Esophagus mucosa (tissue), 1 donor: ENCODE measurements at places on chromosomes 6 and 20. TPM values are rescaled to one million over a fixed set of nuclear protein-coding genes. Genes with fewer than 3 reads are reported as not detected.

PTPRK gene
- 13.0 TPM for total RNA-seq

PRDM13 gene
- total RNA-seq = not detected

SEL1L2 gene
- total RNA-seq = not detected

MYBL2 gene
- total RNA-seq = 17.1 TPM

KCNQ2 gene
- not detected for total RNA-seq

FOXC1 gene
- total RNA-seq = 6.5 TPM

MACROD2 gene
- 2.2 TPM for total RNA-seq

COL11A2 gene
- 0.32 TPM for total RNA-seq

PPP1R3D gene
- 8.6 TPM for total RNA-seq

CD24 gene
- total RNA-seq = 1,371 TPM

PRRT1 gene
- 0.40 TPM for total RNA-seq

CAGE1 gene
- total RNA-seq = 0.28 TPM

CAP2 gene
- total RNA-seq = 3.0 TPM

CGA gene
- total RNA-seq = not detected

CST2 gene
- not detected for total RNA-seq

CD93 gene
- 7.9 TPM for total RNA-seq

HIVEP2 gene
- total RNA-seq = 12.2 TPM

RAD21L1 gene
- not detected for total RNA-seq

CSNK2B gene
- 108 TPM for total RNA-seq

MYLK4 gene
- total RNA-seq = 0.84 TPM

ZSCAN23 gene
- total RNA-seq = 0.72 TPM

ZKSCAN3 gene
- total RNA-seq = 2.4 TPM

TMC2 gene
- total RNA-seq = not detected

NKAIN4 gene
- not detected for total RNA-seq

PBX2 gene
- 34.7 TPM for total RNA-seq

GPSM3 gene
- total RNA-seq = 2.2 TPM

LTA gene
- not detected for total RNA-seq

ERGIC3 gene
- 168 TPM for total RNA-seq

MATN4 gene
- 0.16 TPM for total RNA-seq

HRH3 gene
- not detected for total RNA-seq

PSMB8 gene
- total RNA-seq = 33.0 TPM
